ENCODE measurements at places on chromosomes 16 and 17.

- DNase-seq: no peak
Measured at GRCh38 chr16:29198731-29199521, 207.6 kb downstream of the NPIPB11 start.

GRCh38 chr17:499951-500461, 147.4 kb upstream of the RPH3AL start:
- DNase-seq: no peak

GRCh38 chr16:35180970-35181369, 1721.6 kb downstream of the TP53TG3F start:
- no peak for DNase-seq

- DNase-seq: no peak
Measured at GRCh38 chr17:46814446-46814845, 4.0 kb downstream of the WNT3 start.

DNA sequence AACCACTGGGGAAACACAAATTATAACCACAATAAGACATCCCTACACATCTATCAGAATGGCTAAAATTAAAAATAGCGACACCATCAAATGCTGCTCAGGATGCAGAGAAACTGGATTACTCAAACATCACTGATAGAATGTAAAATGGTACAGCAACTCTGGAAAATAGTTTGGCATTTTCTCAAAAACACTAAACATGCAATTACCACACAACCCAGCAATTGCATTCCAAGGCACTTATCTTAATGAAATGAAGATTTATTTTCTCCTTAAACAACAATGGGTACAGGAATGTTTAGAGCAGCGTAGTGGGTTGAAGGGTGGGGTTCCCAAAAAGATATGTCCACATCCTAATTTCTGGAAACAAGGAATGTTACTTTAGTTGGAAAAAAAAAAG, 309.0 kb upstream of the PMFBP1 start:
- no peak for DNase-seq

- no peak for DNase-seq
Measured at GRCh38 chr17:7380321-7380720, 568 bp upstream of the TNK1 start.

- no peak for DNase-seq
Measured at GRCh38 chr16:2040787-2041522, 6.7 kb downstream of the NTHL1 start.

GRCh38 chr16:82636958-82637357, 10.2 kb downstream of the CDH13 start:
- no peak for DNase-seq

DNA sequence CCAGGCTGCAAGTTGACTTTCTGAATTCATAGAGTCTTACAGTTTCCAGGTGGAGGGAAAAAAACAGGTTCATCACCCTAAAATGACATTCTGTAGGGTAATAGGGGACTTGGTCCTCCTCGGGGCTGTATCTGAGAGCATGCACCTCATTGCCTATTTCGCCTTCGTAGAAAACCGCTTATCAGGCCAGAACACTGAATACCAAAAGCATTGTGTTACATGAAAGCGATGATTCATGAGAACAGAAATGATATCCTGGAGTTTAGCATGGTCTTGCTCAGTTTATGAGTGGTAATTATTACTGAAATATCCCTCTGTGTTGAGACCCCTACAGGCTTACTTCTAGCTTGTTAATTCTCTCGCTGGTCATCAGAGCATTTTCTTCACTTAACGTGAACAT, 61.4 kb upstream of the ARHGAP44 start:
- no peak for DNase-seq

DNA sequence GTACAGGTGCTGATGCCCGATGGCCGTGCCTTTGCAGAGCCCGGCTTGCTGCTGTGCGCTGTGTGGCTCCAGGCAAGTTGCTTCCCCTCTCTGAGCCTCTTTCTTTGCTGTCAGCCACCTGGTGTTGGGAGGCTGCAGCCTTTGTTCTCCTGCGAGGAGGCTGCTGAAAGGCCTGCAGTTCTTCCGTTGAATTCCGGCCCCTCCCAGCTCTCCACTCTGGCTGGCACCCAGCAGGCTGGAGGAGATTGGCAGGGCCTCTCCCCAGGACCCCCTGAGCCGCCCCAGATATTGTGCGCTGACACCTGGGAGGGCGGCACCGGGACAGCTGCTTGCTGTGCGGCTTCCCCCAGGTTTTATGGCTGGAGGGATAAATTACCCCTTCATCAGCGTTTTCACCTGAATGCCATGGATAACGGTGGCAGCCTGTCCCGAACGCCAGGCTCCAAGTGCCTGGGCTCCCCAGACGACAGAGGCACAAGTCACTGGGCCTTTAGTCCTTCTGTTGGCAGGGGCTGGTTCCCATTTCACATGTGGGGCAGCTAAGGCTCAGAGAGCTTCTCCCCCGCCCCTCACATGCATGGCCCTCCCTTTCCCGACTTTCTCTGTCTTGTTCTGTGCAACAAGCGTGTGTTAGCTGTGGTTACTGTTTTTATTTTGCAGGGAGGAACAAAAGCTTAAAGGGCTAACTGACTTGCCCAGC, 35.1 kb upstream of the GSE1 start:
- no peak for DNase-seq
